ENCODE measurements at places on chromosomes 1 and 21.

GRCh38 chr1:159664247-159664646 is 50.1 kb downstream of the CRP start:
- DNase-seq: no peak

DNA sequence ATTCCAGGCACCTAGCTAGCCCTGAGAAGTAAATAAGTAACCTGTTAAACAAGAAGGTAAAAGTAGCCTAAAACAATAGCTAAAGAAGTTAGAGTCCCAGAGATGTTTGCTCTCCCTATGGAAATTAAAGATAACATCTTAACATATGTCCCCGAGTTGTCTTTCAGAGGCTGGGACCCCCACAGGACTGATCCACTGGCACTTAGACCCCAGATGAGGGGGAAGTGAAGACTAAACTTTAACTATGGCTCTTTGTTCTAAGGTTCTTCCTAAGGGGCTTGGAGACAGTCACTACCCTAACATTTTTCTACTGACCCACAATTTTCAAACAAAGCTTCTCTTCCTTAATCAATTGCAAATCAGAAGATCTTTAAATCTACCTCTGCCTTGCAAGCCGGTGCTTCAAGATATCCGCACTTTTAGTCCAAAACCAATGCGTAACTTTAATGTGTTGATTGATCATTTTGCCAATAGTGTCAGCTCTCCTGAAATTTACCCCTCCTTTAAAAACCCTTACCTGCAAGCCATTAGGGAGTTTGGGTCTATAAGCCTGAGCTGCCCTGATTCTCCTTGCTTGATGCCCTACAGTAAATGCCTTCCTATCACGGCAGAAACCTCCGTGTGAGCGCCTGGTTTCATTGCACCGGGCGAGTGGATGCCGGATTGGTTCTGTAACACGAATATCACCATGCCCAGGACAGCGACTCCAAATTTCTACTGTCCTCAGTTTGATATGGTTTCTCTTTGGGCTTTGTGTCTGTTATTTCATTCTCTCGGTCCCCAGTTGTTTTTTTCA is 404.4 kb downstream of the SIPA1L2 start:
- no peak for DNase-seq

DNA sequence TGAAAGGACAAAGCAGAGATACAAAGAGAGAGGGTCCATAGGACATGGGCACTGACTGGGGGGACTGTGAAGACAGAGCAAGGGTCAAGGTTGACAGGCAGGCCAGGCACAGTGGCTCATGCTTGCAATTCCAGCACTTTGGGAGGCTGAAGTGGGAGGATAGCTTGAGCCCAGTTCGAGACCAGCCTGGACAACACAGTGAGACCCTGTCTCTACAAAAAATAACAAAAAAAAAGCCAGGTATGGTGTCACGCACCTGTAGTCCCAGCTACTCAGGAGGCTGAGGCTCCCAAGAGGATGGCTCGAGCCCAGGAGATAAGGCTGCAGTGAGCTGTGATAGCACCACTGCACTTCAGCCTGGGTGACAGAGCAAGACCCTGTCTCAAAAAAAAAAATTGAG is 4.4 kb downstream of the CASP9 start:
- DNase-seq: no peak

DNA sequence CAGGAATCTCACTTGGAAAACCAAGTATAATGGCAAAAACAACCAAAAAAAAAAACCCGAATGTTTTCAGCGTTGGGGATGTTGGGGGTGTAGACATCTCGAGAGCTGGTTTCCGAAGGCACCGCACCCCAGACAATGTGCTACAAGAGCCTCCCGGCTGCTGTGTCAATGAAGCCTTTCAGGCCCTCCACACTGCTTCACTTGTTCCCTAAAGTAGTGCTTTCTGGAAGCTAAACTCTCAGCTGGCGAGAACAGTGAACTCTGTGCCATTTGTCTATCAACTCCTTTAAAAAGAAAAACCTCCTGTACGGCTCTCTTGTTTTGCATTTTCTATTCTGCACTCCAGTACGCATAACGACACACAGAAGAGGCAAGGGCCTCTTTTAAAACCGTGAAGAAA is 32.5 kb downstream of the PLEKHO1 start:
- DNase-seq: no peak

DNA sequence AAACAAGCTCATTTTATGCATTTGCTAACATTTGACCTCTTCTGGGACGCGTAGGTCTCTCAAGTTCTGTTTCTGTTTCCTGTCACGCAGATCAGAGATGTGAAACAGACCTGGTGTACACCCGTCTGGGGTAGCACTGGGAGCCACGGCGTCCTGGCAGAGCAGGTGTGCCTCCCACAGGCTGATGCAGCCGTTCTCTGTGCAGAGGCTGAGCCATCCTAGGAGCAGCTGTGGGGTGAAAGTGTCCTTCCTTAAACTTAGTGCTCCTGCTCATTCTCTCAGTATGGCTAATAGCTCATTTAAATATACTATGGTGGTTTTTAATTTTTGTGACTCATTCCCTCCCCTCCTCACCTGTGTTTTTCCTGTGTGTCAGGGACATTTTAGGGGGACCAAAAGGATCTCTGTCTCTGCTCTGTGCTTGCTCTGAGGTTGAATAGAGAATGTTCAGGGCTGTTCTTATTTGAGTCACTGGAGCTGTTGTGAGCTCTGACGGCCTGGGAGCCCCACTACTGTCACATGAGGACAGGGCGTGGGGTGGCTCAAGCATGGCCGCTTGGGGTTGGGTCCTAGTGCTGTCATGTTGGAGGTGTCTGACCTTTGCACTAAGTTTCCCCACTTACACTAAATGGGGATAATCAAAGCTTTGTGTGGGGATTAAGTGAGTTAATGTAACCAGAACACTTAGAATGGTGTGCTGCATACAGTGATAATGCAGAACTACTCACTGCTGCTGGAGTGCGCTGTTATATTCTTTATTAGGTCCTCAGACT is 43.0 kb downstream of the GALNT2 start:
- DNase-seq: peak; percentile 90

DNA sequence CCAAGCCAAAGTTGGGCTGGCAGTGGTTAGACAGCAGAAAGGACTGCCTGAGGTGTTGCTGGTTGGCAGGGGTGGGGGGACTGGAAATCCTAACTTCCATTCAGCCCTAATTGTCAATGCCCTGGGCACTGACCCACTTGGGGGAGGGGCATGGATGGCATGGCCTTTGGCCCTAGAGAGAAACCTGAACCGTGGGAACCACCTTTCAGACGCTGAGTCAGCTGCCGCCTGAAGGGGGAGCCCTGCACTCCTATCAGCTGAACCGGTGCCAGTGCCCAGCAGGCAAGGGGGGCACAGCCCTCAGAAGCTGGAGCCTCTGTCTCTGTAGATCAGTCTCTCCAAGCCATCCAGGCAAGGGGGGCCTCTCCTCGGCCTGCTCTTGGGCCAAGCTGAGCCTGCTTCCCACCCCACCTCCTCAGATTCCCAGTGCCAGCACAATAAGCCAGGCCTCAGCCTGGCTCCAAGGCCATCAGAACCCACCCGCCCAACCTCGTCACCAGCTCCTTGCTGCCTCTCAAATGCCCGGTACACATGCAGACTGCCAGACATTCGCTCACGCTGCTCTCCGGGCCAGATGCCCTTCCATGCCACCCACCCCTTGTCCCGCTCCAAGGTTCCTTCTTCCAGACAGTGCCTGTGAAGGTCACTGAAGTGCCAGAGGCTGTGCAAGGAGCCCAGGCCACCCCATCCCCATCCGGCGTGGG is 11.6 kb downstream of the TINAGL1 start:
- DNase-seq: peak; percentile 81

DNA sequence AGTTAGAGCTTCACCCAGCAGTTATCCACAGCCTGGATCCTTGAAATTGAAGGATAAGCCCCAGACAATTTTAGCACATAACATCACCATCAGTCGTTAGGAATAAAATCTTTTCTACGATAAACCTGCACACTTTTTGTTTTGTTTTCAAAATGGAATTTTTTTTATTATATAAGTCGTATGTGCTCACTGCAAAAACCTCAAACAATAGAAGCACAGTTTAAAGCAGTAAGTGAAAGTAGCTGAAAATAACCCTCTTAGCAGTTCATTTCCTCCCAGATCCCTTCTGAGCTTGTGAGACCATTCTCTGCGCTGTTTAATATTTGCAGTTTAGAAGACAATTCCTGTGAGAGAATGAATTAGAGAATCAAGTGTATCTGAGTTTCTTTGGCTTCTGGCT is 38.3 kb downstream of the ELK4 start:
- DNase-seq: no peak

GRCh38 chr1:71222668-71223067 is 141.8 kb upstream of the ZRANB2 start:
- no peak for DNase-seq

- peak; percentile 82 for DNase-seq
These were observed 202.1 kb upstream of the SGIP1 start for GRCh38 chr1:66331658-66332547.

GRCh38 chr1:208534599-208534897 is 290.4 kb upstream of the PLXNA2 start:
- DNase-seq: no peak

DNA sequence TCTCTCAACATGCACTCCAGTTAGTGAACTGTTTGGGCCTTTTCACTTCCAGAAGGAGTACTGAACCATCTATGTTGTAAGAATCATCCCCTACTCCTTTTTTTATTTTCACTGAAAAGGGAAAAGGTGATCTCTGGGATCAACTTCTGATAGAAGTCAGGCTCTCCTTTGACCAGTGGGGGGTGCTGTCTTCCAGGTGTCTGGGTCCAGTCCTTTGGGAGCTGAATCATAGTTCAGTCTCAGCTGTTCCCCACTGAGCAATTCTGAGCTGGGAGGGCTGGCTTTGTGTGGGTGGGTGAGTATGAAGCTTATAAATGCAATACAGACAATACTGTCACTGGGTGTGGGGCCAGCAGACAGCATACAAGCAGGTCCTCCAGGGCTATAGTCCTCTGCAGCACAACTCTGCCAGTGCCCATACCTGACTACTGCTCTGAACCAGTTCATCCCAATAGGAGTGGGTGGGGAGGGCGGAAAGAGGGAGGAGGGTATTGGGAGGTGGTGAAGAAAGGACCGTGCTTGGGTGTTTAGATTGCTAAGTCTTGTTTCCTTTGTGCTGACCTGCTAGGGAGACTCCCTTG is 12.5 kb upstream of the SARS1 start:
- peak; percentile 81 for DNase-seq

GRCh38 chr1:93095804-93096585 is 16.9 kb downstream of the MTF2 start:
- DNase-seq: no peak

DNA sequence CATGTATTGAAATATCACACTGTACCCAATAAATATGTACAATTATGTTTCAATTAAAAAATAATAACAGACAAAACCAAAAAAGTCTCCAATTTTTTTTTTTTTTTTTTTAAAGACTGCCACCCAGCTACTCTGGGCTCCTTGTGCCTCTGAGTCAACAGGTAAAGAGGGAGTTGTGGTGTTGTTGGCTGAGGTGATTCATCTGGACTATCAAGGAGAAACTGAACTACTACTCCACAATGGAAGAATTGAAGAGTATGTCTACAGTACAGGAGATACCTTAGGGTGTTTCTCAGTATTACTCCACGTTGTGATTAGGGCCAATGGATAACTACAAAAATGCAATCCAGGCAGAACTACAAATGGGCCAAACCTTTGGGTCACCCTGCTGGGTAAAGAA is 67.9 kb downstream of the SCMH1 start:
- no peak for DNase-seq

GRCh38 chr1:36433102-36433501 is 17.1 kb downstream of the OSCP1 start:
- no peak for DNase-seq

DNA sequence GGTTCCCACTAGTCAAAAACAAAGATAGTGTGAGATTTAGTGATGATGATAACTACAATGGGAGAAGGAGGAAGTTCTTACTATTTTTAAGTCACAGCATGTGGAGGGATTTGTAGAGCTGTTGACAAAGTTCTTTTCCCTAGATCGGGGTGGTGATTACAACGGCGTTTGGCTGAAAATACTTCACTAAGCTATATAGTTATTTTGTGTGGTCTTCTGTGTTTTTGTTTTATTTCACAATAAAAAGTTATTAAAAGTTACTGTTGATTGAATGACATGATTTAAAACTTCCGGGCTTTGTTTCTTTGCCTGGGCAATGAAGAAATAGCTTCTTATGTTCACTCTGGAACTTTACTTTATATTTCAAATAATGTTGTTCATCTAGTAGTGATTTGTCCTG is 47.3 kb upstream of the SSX2IP start:
- DNase-seq: no peak

DNA sequence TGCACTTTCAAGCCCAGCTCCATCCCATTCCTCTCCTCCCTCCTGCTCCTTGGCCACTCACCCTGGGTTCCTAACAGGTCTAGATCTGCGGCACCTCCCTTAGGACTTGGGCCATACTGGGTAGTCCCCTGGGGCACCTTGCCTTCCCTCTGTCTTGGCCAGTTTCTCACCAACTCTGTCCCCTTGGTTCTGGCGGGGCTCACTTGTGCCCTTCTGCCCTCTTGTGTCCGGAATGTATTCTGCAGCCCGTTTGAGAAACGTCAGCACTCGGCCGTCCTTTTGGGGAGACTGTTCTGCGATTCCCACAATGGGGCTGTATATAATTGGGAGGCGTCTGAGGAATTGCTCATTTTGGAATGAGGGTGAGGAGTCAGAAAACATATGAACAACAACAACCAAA is 162.4 kb downstream of the ZSCAN20 start:
- no peak for DNase-seq

DNA sequence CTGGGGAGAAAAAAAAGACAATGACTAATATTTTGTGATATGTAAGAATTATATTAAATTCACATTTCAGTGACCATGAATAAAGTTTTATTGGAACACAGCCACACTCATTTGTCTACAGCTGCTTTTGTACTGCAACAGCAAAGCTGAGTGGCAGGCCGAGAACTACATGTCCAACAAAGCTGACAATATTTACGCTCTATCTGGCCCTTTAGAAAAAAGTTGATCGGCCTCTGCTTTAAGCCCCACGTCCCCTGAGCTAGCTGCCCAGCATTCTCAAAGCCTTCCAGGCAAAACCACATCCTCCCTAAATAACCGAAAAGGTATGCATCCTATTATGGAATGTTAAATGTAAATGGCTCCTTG is 8.6 kb downstream of the SLC2A1 start:
- no peak for DNase-seq

- DNase-seq: no peak
These were observed 3.4 kb downstream of the SLC26A9 start for GRCh38 chr1:205939690-205940330.

- DNase-seq: no peak
These were observed 50.7 kb downstream of the HLCS start for GRCh38 chr21:36915696-36916245.

DNA sequence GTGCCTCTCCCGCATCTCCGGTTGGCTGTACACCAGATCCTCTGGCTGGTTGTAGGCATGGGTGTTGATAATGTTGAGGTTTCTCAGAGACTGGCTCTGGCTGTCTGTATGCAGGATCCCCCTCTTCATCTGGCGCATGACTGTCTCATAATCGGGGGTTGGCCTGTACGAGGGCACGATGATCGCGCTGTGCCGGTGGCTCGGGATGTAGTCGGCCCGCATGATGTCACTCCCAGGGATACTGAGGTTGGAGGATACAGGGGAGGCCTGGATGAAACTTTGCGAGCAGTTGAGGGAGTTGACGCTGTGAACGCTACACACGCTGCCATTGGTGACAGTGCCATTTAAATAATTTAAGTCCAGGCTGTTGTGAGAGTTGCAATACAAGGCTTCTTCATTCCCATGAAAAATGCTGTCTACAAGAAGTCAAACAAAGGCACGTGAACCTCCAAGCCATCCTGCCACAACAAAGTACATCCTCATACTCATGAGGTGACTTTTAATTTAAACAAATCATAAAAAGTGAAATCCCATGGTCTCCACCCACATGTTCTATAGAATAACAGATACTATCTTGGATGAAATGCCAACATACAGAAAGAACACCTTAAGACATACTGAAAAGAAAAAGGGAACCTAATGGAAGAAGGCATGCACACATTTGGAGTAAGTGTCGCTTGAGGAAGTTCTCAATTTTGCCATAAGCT is 103.6 kb downstream of the SMYD2 start:
- DNase-seq: no peak

All from activated effector memory CD4-positive, alpha-beta T cell treated with anti-CD3 and anti-CD28 coated beads, Interleukin-2, amount 50 U/mL, for 16 hours (primary cell).